ENCODE measurements at places on chromosomes 7 and 10. TPM values are rescaled to one million over a fixed set of nuclear protein-coding genes. Genes with fewer than 3 reads are reported as not detected.

Gene GPC2
- 9.5 TPM for total RNA-seq

- DNase-seq = peak; percentile 61
These were observed 579 bp downstream of the IDI1 start for GRCh38 chr10:1048349-1048731.

GRCh38 chr7:42856605-42856987 is 55.3 kb downstream of the C7orf25 start:
- no peak for DNase-seq

- no peak for DNase-seq
These were observed 247.0 kb upstream of the MKI67 start for GRCh38 chr10:128373071-128373749.

GRCh38 chr7:27863880-27864279 is 123.9 kb downstream of the TAX1BP1 start:
- DNase-seq = no peak

Gene VGF
- total RNA-seq = not detected

Gene CDH23
- total RNA-seq = 1.6 TPM

DNA sequence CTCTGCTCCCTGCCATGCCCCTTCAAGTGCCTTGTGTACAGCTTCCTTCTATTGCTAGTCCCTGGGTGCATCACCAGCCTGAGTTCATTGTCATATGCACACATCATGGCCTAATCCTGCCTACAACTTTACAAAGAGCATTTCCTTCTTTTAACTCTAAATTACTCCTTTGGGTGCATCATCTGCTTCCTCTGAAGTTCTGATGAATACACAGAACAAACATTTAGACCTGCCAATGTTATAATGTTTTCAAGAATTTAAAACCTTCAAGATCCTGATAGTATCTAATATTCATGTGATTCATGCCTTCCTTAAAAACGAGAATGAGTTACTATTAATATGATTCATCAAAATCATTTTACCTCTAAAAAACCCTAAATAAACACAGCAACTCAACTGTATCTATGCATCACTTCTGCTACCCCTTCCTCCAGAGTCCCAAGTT is 357.1 kb downstream of the MAGI2 start:
- DNase-seq = no peak

DNA sequence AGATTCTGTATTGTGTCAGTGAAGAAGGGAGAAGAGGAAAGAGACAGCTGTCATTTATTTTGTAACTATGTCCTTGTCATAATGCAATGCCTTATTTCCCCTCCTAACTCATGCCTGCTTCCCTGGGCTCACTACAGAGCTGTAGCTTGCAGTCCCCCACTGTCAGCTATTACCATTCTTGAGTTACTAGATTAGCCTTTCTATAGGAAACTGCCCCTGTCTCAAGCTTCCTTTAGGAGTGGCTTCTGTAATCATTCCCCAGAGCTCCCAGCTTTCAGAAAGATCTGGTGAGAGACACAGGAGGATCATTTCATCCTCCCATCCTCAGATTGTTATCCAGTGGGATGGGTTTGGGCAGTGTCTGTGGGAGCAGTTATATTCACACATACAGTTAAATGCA is 32.4 kb upstream of the SMKR1 start:
- DNase-seq = no peak

DNA sequence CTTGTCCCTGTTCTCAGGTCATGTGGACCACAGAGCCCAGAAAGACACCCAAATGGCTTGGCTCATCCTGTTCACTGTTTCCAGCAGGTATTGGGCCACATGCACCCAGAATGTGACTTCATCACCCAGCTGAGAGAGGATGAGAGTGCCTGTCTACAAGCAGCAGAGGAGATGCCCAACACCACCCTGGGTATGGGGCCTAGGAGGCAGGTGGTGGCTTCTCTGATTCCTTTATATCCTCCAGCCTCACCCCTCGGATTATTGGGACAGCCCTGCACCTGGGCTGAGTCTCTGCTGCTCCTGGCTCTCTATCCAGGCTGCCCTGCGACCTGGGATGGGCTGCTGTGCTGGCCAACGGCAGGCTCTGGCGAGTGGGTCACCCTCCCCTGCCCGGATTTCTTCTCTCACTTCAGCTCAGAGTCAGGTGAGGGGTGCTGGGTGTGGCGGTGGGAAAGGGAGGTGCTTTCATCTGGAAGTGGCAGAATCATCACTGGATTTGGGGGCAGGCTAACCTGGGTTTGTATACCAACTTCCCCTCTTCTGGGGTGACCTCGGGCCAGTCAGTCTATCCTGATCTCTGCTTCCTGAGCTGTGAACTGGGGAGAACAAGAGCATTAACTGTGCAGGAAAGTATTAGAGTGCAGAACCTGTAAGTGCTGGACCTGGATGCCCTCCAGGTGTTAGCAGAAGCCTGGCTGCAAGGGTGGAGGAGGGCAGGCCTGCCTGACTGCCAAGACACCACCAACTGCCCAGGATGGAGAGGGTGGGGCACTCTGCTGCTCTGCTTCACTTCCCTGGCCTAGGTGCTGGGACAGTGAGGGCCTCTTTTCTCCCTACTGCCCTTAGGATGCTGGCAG is 5.2 kb downstream of the GHRHR start:
- no peak for DNase-seq

GRCh38 chr7:138606236-138606635 is 94.9 kb downstream of the SVOPL start:
- no peak for DNase-seq

Gene PDCD11
- total RNA-seq = 50.1 TPM

DNA sequence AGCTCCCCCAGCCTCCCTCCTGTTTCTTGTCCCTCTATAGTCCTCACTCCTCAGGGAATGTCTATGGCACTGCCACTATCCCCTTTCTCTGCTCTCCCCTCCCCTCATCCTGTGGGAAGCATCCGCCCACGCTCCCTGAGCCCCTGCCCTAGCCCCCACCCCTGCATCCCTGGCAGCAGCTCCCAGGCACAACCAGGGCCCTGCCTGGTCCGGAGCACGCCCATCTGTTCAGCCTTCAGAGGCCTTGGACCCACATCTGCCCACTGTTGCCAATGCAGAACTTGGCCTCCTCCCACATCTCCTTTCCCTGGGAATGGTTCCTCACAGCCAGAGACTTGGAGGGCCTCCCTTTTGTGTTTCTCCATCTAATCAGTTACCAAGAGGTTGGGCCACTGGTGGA is 20.4 kb upstream of the TBRG4 start:
- DNase-seq = no peak

GRCh38 chr7:7569615-7570014 is 2.9 kb downstream of the MIOS start:
- no peak for DNase-seq

GRCh38 chr7:90383861-90384260 is 19.4 kb upstream of the CLDN12 start:
- DNase-seq = no peak

Gene CALCR
- not detected for total RNA-seq

Gene STAM
- 16.3 TPM for total RNA-seq

DNA sequence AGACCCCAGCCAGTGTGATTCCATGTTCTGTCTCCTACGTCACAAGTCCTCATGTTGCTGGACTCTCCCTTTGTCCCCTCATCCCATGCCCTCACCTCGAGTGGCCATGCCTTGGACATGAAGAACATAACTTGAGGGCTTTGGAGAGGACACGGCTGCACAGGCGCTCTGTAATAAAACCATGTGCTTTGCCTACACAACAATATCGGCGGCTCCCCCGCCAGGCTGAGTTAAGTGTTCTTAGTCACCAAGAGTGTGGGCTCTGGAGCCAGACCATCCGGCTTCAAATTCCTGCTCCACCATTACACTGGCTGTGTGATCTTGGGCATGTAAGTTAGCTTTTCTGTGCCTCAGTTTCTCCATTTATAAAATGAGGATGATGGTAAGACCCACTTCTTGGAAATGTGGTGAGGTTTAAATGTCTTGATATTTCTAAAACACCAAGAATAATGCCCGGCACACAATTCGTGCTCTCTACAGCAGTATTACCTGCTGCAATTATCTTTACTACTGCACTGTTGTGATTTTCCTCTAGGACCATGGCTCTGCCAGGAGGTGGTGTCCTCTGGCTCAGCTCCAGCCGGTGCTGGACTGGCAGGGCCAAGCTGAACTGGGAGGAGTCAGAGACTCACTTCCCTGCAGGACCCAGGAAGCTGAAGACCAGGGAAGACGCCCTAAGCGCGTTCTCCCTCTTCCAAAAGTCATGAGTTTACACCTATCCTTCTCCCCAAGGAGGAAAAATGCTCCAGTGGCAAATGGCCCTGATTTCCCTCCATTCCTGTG is 15.7 kb downstream of the SLIT1 start:
- no peak for DNase-seq

Gene VAX1
- total RNA-seq = not detected

GRCh38 chr7:29866490-29866930 is 60.2 kb downstream of the WIPF3 start:
- no peak for DNase-seq

GRCh38 chr10:79392506-79393176 is 45.4 kb downstream of the PPIF start:
- no peak for DNase-seq

Gene NPSR1
- not detected for total RNA-seq

- no peak for DNase-seq
These were observed 56.2 kb downstream of the OAT start for GRCh38 chr10:124362568-124362967.

Gene HTR5A
- total RNA-seq = not detected

Gene ELN
- total RNA-seq = 0.07 TPM

DNA sequence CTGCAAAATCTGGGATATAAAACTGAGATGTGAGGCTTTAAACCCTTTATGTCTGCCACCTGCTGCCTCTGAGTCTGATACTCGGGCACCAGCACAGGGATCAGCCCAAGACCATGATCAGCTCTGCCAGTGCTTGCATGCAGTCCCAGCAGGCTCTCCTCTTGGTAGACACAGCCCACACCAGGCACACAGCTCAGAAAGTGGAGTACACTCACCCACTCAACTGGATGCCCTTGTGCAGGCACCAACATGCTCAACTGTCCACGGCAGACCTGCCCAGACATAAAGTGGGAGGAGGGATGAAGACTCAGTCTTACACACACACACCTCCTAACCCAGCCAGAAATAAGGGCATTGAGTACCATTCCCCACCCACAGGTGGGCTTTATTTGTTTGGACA is 18.2 kb upstream of the MYH16 start:
- no peak for DNase-seq

Gene CAMK2B
- 0.30 TPM for total RNA-seq

- peak; percentile 68 for DNase-seq
These were observed 43.7 kb downstream of the CPVL start for GRCh38 chr7:29102558-29103151.

Gene WNT2
- not detected for total RNA-seq

DNA sequence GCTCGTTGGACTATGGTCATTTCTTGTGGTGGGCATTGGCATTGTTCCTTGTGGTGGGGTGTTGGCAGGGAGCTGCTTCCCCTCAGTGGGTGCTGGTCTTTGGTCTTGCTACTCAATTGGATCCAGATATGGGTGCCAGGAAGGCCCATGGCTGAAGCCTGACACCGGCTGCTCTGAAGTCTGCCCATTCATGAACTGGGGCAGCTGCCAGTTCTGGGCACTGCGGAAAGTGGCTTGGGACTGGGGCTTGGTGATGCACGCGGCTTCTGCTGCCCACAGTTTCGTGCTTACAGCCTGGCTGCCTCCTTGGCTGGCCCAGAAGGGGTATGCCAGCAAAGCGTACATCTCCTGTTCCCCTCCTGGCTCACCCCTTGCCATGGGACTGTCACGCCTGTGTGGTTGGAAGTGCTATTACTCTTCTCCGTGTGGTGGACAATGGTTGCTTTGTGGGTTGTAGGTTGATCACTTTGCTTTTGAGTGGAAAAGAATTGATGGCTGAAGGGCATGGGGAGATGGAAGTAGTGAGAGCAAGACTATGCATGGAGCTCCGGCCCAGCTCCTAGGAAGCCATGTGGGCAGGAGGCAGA is 54.7 kb downstream of the ADAMTS14 start:
- DNase-seq = no peak

DNA sequence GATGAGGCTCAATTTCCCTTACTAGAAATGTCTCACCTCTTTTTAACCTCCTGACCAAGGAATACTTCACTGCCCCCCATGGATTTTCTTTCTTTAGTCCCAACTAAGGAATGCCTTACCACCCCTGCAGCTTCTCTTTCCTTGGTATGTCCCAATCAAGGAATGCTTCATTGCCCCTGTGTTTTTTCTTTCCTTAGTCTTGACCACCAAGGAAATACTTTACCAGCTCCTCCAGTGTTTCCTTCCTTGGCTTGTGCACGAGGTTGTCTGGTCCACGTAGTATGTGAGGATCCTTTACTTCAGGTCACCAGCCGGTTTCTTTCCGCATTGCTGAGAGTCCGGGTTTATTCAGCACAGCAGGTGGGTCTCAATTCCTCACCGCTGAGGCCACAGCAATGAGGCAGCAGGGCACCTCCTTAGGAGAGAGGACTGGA is 59.3 kb downstream of the CYP2C9 start:
- no peak for DNase-seq

GRCh38 chr10:110158051-110159005 is 49.1 kb upstream of the MXI1 start:
- no peak for DNase-seq

Gene GIMAP6
- total RNA-seq = 20.7 TPM

Gene LRRC4
- total RNA-seq = 1.3 TPM

GRCh38 chr7:21915140-21915539 is 30.6 kb downstream of the CDCA7L start:
- DNase-seq = no peak

Gene CYP26C1
- not detected for total RNA-seq

DNA sequence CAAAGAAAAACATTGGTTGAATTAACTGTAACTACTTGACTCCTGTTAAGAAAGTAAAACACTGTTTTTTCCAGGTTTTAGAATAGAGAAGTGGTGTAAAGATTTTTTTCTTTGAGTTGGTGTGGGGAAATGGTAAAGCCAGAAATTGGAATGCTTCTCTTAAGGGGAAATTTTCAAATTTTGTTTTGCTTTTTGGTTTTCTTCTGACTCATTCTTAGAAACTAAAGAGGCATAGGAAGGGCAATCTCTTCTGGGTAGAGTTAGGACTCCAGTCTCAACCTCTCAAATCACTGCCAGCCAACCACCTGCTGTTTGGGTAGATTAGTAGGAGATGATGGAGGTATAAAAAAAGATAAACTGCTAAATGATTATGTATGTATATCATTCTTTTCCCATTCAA is 47.7 kb upstream of the STRIP2 start:
- peak; percentile 27 for DNase-seq

Gene TEX36
- total RNA-seq = not detected

- DNase-seq = no peak
These were observed 319.7 kb downstream of the PTPRN2 start for GRCh38 chr7:158267742-158268435.

Gene PPP2R2D
- 34.7 TPM for total RNA-seq

All from activated naive CD4-positive, alpha-beta T cell treated with anti-CD3 and anti-CD28 coated beads for 36 hours (primary cell).